ENCODE measurements at places on chromosomes 3 and 15. TPM values are rescaled to one million over a fixed set of nuclear protein-coding genes. Genes with fewer than 3 reads are reported as not detected.

EPHB1 gene
- 14.2 TPM for total RNA-seq

DNA sequence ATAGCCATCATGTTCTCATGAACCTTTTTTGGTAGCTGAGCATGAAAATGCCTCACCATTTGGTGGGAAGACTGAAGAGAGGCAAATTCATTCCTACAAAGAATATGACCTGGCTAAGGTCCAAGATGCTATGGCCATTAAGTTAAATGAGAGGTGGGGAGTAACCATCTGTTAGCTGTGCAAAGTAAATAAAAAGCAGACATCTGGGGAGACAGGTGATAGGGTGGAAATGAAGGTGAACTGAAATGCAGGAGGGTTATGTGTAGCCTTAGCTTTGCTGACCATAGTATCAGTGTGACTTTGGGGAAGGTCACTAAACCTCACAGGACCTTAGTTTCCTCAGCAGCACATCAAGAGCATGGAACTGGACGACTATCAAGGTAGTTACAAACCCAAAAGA lies 111.0 kb upstream of the STRIT1 start:
- DNase-seq: no peak

- DNase-seq: no peak
These were observed 91.5 kb downstream of the ST6GAL1 start for GRCh38 chr3:187021748-187022402.

- DNase-seq: no peak
These were observed 14.9 kb downstream of the IP6K1 start for GRCh38 chr3:49771340-49771938.

GRCh38 chr3:77446761-77447160 lies 406.9 kb downstream of the ROBO2 start:
- DNase-seq: no peak

GRCh38 chr3:169627073-169627472 lies 36.4 kb downstream of the MECOM start:
- no peak for DNase-seq

DNA sequence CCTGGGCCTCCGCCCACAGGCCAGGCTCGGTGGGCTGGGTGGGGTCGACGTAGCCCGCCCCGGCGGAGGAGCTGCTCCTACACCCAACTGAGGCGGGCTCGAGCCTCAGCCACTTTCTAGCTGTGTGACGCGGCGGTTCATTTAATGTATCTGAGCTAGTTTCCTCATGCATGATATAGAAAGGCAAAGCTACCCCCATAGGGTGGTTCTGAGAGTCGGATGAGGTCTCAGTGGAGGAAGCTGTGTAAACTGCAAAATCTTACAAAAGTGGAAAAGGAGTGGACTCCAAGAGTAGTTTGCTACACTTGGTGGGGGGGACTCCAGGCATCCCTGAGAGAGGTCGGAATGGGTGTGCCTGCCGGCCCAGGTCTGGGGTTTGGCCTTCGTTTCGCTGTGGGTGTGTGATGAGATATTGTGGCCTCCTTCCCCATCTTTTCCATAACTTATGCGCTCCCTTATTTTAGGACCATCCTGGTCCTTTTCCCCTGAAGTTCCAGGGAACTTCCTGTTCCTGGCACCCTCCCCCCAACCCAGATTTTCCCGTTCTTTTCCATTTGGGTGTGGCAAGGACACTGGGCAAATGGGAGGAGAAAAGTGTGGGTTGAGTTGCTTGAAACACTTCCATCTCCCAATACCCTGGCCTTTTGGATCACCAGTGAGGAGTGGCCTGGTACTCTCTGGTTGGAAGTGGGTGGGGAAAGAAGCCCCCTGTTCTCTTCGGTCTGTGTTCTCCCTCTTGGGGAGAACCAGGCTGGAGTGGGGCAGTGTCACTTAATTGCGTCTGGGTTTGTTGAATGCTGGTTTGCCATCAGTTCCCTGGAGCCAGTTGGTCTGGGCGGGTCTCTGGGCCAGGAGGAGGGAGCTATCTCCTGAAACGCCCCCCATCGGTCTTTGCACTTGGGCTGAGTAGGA lies 1.1 kb downstream of the PDIA5 start:
- DNase-seq: no peak

DNA sequence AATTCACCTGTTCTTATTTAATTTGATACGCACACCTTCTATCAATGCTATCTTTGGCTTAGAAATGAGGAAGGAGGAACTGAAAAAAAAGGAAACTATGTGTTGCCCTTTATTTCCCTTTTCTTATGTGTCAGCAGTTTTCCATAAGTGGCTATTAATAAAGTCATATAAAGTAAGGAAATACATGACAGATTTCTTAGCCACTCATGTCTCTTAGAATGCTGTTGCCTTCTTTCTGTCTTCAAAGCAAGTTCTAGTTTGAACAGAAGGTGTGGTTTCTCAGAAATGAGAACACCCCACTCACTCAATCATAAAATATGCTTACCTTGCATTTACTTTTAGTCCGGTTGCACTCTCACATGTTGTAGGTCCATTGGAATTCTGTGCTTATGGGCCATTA lies 640.5 kb upstream of the GRM7 start:
- DNase-seq: no peak

IQCF5 gene
- not detected for total RNA-seq

- DNase-seq: no peak
These were observed 2.1 kb downstream of the ISL2 start for GRCh38 chr15:76338486-76339304.

GOLGA8S gene
- not detected for total RNA-seq

GRCh38 chr15:63933522-63933921 lies 99.8 kb upstream of the HERC1 start:
- peak; percentile 48 for DNase-seq

DNA sequence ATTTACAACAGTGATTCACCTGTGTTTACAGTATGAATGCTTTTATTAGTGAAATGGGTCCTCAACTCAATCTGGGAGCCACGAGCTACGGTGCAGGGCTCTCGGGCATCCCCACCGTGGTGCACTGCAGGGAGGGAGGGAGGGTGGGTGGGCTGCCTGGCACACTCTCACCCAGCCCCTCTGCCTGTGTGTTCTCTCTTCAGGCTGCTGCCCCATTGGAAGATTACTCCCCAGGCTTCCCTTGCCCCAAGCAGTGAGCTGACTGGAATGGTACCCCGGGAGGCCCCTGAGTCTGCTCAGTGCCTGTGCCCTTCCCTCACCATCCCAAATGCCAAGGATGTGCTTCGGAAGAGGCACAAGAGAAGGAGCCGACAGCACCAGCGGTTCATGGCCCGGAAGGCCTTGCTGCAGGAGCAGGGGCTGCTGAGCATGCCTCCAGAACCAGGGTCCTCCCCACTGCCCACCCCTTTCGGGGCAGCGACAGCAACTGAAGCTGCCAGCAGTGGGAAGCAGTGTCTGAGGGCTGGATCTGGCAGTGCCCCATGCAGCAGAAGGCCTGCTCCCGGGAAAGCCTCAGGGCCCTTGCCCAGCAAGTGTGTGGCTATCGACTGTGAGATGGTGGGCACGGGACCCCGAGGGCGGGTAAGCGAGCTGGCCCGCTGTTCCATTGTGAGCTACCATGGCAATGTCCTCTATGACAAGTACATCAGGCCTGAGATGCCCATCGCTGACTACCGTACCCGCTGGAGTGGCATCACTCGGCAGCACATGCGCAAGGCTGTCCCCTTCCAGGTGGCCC lies 5.0 kb downstream of the AEN start:
- no peak for DNase-seq

GRCh38 chr3:194344012-194344411 lies 7.1 kb downstream of the CPN2 start:
- DNase-seq: peak; percentile 53

- DNase-seq: no peak
These were observed 123.2 kb downstream of the ARNT2 start for GRCh38 chr15:80527406-80527805.

GRCh38 chr3:146966124-146966523 lies 361.0 kb upstream of the PLSCR5 start:
- DNase-seq: no peak

THPO gene
- 0.36 TPM for total RNA-seq

- no peak for DNase-seq
These were observed 92.6 kb downstream of the AAGAB start for GRCh38 chr15:67161881-67162280.

TMEM212 gene
- total RNA-seq: not detected

CHL1 gene
- 40.5 TPM for total RNA-seq

DNA sequence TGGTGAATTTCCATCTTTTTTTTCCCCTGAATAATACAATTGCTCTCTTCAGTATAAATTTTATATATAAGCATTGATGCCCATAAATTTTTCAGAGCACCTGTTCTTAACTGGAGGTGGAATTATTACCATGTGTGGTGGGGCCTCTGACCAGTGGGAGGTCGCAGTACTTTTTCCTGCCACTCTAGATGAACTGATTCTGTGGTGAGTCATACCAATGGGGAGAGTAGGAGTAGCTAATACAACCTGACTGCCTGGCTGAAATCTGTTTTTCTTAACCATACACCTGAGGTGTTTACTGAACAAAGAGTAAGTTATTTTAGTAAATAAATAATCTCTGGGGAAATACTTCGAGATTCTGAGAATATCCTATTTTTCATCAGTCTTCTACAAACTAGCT lies 67.2 kb downstream of the UNC13C start:
- DNase-seq: no peak

LSAMP gene
- total RNA-seq: 1.1 TPM

ALS2CL gene
- total RNA-seq: 92.8 TPM

DNA sequence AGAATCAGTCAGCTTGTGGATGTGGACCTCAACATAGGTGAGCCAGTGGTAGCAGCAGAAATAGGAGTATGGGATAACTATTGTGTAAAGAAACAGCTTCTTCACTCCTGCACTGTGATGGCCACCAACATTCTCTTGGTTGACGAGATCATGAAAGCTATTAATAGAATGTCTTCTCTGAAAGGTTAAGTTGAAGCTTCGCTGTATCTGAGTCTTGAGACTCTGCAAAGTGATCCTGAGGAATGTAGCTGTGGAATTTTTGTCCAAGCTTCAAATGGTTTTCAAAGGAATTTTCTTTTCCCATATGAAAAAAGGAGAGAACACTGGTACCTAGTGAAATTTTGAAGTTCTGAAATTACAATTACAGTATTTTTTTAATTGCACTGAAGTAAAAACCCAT lies 146.3 kb downstream of the GMNC start:
- DNase-seq: no peak

DNA sequence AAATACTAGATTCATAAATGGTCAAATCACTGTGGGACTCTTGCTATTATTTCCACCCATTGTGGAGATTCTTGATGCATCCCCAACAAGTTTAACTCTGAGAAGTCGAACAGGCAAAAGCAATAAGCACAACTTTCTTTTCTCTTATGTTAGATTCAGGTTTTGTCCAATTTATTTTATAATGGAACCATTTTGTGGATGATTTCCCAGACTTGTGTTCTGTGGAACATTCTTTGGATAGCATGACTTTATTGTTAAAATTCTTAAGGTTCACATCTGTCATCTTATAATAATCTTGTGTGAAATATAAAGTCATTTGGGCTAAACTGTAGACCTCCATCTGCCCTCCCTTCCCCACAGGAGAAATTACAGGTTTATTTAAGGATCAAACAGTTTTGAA lies 213.7 kb downstream of the LPP start:
- no peak for DNase-seq

TEX9 gene
- 16.8 TPM for total RNA-seq

DNA sequence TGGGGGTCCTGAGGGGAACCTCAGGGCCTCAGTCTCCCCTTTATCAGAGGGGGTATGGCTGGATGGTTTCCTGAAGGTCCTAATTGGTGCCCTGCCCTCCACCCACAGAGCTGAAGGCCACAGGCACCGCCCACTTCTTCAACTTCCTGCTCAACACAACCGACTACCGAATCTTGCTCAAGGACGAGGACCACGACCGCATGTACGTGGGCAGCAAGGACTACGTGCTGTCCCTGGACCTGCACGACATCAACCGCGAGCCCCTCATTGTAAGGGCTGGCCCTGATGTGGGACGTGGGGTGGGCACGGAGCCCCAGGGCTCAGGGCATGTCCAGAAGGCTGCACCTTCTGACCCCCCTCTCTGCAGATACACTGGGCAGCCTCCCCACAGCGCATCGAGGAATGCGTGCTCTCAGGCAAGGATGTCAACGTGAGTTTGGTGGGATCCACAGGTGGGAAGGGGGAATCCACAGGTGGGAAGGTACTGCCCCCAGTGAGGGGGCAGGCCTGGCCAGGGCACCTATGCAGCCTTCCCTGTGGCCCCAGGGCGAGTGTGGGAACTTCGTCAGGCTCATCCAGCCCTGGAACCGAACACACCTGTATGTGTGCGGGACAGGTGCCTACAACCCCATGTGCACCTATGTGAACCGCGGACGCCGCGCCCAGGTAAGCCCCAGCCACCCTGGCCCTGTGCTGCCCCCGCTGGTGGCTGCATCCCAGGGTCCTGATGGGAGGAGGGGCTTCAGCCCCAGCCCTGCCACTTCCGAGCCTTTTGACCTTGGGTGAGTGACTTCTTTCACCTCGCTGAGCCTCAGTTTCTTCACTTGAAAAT lies 17.5 kb upstream of the GNAT1 start:
- no peak for DNase-seq

MOBP gene
- 0.16 TPM for total RNA-seq

- DNase-seq: no peak
These were observed 79.6 kb downstream of the CPN2 start for GRCh38 chr3:194271460-194272035.

GRCh38 chr15:48392356-48392755 lies 61.1 kb downstream of the DUT start:
- DNase-seq: peak; percentile 78

RAB6B gene
- total RNA-seq: 0.30 TPM

DNA sequence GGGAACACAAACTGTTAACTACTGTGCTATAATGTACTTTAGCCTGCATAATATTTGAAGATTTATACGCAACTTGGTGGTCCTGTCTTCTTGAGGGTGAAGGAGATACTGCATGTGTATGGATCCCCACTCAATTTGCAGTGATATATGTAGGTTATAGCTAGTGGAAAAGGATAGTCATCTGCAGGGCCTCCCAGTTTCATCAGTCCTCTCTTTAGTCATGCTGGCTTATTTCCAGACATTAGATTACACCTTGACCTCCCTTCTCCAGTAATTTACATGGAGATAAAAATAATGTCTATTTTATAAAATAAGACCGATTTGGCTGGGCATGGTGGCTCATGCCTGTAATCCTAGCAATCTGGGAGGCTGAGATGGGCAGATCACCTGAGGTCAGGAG lies 3.7 kb downstream of the NR1D2 start:
- no peak for DNase-seq

CFAP100 gene
- not detected for total RNA-seq

- DNase-seq: no peak
These were observed 62.8 kb upstream of the PLSCR4 start for GRCh38 chr3:146313746-146314111.

DNA sequence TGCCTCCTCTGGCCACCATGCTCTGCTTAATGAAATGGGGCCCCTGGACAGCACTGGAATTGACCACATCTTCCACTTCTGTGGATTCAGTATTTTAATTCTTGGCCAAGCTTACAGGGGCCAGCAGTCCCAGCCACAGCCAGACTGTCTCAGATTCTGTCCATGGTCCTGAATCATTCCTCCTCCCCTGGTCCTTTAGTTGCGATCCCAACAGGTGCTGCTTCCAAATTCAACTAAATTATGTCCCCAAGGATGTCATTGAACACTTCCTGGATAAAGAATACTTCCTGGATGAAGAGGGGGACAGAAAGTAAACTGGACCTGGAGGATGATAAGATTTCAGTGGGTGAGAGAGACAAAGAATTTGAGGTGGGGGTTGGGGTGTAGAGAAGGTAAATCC lies 111.1 kb upstream of the FOXB1 start:
- DNase-seq: peak; percentile 31

- no peak for DNase-seq
These were observed 316.6 kb upstream of the UBE2E2 start for GRCh38 chr3:22886439-22887068.

- DNase-seq: no peak
These were observed 183.6 kb downstream of the KCNH8 start for GRCh38 chr3:19331931-19332330.

- no peak for DNase-seq
These were observed 827.1 kb downstream of the PLOD2 start for GRCh38 chr3:145333931-145334330.
